ENCODE measurements at places on chromosomes 2 and 18.

- DNase-seq: no peak
Observed at GRCh38 chr18:69002233-69002632, 204.4 kb downstream of the CCDC102B start.

DNA sequence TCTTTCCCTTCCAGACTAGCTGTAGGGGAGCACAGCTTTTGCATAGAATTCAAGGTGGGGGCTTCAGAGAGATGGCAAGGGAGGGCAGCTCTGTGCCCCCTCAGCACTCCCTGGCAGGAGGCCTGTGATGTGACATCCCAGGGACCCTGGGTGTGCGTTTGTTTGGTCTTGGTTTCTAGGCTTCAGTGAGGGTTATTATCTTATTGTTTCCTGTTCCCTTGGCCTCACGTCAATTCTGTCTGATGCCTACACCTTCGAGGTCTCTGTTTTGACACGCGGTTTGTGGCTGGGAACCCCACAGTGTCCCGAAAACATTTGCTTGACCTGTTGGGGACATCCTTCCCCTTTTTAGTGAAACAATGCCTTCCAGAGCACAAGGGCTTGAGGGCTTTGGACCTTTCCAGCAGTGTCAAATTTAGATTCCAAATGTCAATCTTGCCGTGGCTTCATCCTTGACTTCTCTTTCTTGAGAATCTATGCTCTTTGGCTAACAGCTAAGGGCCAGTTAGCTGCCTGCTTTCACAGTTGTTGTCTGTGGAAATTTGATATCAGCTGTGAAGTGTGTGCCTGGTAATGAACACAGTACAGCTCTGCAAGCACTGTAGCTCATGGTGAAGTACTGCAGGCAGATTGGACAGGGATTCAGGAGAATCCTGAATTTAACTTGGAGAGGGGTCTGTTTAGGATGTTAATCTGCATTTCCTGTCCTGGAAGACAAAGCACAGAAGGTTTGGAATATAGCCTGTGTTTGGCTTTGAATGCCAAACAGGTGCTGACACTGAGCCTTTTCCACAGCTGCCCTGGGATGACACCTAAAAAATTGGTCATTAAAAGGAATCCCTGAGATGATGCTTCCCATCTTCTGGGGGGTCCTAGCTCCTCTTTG, 108.2 kb upstream of the CXCR4 start:
- DNase-seq: no peak

DNA sequence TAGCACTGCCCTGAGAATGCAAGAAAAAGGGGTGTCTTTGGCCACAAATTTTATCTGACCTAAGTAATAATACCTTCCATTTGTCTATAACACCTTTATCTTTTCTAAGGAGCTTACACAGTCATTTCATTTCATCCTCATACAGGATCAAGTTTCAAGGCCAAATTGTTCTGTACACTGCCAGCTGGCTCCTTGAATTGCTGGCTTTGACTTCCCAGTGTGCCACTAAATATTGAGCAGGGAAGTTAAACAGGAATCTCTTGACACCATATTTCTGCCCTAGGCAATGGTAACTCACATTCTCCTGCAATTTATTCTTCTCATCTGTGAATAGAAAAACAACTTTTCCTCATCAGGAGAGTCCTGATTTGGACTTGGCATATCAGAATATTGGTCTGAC, 195.1 kb upstream of the LRP1B start:
- DNase-seq: no peak

DNA sequence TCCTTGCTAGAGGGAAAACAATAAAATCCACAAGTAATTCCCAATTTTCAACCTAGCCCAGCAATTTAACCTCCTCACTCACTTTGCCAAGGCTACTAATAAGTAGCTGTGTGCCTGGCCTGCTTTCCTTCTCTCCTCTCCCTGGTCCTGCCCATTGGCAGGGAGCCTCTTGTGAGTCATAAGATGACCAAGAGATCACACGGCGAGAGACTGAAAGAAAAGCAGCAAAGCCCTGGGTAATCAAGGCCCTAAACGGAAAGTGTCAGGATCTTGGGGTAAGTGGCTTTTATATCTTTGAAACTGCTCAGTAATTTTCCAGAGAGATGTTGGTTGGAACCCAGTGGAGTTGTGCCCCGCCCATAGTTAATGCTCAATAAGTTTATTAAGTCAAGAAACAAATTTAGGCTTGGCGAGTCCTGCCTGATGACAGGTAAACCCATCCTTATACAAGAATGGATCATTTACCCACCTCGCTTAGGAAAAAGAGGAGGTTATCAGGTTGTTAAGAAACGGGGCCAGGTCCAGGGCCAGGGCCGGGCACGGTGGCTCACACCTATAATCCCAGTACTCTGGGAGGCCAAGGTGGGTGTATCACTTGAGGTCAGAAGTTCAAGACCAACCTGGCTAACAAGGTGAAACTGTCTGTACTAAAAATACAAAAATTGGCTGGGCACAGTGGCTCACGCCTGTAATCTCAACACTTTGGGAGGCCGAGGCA, 10.0 kb upstream of the ADAM17 start:
- no peak for DNase-seq

DNA sequence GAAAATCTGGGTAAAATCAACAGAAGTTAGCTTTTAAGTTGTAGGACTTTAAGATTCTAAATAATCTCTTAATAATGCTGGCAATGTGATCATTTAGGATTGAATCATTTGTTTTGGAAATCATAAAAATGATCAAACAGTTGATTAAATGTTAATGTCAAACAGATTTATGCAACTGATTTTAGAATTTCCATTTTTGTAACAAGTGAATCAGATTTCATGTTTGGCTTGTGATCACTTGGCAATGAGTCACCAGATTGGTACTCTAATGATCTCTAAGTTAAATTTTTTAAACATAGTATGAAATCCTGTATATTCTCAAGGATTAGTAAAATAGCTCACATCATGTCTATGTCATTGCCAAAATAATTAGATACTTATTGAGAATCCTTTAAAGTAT, 50.1 kb upstream of the UNC80 start:
- DNase-seq: no peak

DNA sequence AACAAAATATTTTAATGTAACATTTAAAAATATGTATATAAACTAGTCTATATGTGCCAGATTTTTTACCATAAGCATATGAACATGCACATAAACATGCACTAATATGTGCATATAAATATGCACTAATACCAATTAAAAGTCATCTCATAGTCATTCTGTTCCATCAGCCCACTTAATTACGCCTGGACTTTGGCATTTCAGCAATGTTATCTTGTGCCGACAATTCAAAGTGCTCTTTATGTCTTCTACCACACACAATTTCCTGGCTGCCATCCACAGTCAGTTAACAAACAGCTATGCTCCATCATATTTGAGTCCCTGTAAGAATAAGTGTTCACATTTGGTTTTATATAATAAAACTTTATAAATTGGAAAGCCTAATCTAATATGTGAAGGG, 92.6 kb upstream of the TSPYL6 start:
- no peak for DNase-seq

DNA sequence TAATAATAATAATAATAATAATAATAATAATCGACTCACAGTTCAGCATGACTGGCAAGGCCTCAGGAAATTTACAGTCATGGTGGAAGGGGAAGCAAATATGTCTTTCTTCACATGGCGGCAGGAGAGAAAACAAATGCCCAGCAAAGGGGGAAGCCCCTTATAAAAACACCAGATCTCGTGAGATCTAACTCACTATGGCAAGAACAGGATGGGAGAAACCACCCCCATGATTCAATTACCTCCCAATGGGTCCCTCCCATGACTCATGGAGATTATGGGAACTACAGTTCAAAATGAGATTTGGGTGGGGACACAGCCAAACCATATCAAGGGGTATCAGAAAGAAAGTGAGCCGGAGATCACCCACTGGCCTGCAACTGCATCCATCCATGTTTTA, 40.5 kb upstream of the PAPOLG start:
- DNase-seq: no peak

- DNase-seq: no peak
Observed at GRCh38 chr2:132272713-132273112, 111.0 kb upstream of the ANKRD30BL start.

GRCh38 chr18:78240627-78241252, 738.9 kb upstream of the SALL3 start:
- DNase-seq: no peak

GRCh38 chr18:79214056-79214455, 144.9 kb downstream of the ATP9B start:
- DNase-seq: no peak

DNA sequence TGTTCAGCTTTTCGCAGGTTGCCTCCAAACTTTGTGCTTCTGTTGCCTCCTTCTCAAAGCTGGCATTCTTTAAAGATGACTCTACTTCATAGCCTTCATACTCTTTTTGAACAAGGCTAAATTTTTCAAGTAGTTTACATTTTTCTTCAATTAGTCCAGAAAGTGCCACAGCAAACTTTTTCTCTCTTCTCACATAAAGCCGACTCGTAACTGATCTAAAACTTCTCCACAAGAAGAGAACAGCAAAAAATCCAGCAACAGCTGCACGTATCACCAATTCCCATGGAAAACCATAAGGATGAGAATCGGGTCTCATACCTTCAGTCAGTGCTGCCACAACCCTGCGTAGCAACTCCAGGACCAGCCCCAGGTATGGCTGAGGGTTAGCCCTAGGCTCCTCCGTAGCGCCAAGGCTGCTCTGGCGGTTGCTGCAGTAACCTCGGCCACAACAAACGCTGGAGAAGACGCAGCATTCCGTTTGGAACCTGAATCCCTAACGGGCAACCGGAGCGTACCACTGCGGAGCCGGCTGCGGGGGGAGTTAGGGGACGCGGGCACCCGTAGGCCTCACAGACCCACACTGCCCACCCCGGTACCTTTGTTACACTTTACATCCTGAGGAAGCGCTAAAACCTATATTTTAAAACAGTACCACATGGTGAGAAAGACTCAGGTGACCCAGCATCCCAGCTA, at the start of gene CTAGE1:
TSS of gene CTAGE1 (minus strand) at position 420 of the 693 bp plus-strand sequence. CDS start at position 316, 104 bp downstream.
- no peak for DNase-seq

- no peak for DNase-seq
Observed at GRCh38 chr2:189408294-189408693, 33.0 kb upstream of the WDR75 start.

DNA sequence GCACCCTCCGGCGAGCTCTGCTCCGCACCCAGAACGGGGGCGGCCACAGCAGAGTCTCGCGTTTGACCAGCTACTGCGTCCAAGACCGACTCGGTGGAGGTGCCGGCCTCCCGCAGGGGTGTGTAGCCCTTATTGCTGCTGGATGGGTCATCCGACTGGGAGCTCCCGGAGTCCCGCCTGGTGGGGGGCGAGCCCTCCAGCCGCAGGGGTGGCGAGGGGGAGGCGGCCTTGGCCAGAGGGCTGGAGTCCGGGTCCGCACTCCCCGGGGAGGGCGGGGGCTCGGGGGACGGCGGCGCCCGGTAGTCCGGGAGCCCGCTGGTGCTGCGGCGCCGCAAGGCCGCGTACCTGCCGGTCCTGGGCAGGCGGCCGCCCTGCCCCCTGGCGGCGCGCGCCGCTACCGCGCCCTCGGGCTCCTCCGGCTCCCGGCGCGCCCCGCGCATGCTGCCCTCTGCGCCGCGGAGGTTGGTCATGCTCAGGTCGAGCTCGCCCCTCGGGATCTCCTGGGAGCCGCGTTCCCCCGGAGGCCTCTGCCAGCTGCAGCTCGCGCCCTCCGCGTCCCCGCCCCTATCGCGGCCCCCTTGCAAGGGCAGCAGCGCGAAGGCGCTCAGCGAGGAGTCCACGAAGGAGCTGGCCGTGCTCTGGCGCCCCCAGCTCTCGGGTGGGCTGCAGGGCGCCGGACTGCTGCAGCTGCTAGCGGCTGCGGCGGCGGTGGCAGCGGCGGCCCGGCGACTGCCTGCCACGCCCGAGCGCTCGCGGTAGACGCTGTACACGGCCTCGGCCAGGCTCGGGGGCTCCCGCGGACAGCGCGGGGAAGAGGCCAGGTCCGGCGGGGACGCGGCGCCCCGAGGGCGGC, 4.8 kb downstream of the TMEM200C start:
- peak; percentile 52 for DNase-seq

GRCh38 chr2:118889995-118890394, 42.5 kb upstream of the EN1 start:
- DNase-seq: no peak

DNA sequence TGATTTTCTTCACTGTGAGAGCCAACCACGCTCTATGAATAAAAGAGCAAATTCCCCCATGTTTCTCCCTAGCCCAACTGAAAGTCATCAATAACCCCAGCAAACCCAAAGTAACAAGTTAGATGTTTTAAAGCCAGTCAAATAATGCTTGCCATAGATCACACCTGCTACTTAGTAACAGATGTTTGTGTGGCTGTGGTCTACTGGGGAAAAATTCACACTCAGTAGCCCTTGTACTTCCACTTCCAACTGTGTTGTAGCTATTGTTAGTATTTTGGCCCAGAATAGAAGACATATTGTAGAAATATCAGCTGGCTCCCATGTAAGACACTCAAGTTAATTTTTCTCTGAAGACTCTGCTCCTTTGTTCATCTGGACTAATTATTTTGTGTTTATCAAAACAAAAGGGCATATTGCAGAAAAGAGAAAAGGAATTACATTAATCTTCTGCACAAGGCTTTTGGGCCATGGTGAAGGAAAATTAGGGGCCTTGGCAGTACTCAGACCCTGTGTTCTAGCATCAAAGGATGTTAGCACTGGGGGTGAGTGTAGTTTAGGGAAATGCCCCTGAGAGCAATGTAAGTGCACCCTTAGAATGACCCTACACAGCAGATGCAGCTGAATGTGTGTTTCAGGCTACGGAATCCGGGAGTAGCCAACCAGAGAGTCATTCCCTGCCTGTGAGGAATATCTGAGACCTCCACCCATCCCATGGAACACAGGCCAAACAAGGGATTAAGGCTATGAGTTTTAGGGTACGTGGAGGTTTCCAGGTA, 521.9 kb downstream of the EPHA4 start:
- no peak for DNase-seq

GRCh38 chr2:37588316-37588777, 83.1 kb downstream of the CDC42EP3 start:
- DNase-seq: no peak

GRCh38 chr2:168522446-168522845, 66.4 kb downstream of the CERS6 start:
- DNase-seq: no peak

- DNase-seq: peak; percentile 52
Observed at GRCh38 chr2:206783718-206784117, 18.3 kb downstream of the FASTKD2 start.

DNA sequence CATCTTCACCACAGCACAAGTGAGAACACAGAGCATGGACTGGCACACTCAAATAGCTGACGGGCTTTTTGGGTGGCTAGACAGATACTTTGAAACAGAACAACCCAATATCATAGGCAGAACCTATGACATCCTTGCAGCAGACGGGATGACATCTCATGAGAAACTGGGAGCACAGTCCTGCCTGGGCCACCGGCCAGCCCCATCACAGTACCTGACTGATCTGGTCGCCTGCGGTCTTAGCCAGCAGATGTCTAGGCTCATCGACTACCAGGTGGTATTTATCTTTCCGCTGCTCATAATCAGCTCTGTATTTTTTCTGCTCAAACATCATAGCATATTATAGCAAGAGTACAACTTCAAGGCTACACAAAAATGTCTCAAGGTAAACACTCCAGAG, 124.3 kb downstream of the RIF1 start:
- DNase-seq: no peak

All from HAP-1 (cell line).